ENCODE measurements at places on chromosomes 11 and 22.

DNA sequence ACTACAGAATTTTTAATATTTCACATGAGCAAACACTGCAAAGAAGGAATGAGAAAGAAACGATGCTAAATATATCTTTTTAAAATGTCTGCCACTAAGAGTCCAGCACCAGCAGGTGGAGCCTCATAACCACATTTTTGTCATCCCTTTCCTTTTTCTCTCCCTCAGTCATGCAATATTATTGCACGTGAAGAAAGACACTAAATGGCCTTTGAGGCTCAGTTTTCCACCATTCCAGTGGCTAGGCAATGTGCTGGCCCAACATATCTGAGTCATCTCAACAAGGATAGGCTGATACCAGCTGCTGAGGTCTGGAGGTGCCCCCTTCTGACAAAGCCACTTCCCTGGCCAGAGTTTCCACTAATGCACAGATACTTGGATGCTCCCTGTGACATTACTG, 1.8 kb downstream of the ALKBH8 start:
- DNase-seq = peak; percentile 83

DNA sequence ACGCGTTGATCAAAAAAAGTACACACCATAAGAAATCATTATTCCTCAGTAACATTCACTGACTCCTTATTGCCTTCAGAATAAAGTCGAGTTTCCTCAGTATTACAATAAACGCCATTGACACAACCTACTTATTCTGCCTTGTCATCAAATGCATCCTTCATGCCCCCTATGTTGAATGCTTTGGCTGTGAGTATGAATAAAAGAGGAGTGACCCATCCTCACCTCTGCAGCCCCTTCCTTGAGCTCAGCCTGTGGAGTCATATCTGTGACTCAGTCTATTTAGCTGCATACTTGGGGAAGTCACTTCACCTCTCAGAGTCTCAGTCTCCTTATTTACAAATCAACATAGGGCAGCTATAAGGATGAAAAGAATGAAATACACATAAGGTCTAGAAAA, 65.1 kb downstream of the USP35 start:
- DNase-seq = no peak

- no peak for DNase-seq
Measured at GRCh38 chr11:117830072-117830471, 5.5 kb upstream of the FXYD2 start.

DNA sequence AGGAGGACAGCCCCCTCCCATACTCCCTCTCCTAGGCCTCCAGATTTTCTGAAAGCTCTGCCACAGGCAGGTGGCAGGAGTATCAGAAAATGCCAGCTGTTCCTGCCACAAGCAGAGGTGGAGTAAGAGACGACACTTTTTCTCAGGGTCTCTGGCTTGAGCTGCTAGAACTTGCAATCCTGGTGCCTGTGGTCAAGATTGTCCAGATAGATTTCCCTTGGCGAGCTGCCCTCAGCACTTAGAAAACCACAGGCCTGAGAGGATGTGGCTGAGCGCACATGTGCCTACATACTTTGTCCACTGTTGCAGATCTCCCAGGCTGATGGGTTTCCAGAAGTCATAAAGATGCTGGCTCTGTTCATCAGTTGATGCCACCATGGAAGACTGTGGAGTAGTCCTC, 65.7 kb upstream of the NAV2 start:
- peak; percentile 93 for DNase-seq

- no peak for DNase-seq
Measured at GRCh38 chr22:19749876-19750275, 10.7 kb upstream of the TBX1 start.

- DNase-seq = peak; percentile 11
Measured at GRCh38 chr11:12330485-12331231, 46.7 kb upstream of the PARVA start.

GRCh38 chr22:27867085-27867952, 51.7 kb downstream of the PITPNB start:
- peak; percentile 45 for DNase-seq

GRCh38 chr22:33028234-33028633, 29.9 kb downstream of the SYN3 start:
- DNase-seq = no peak

Measured in mesenchymal stem cell (in vitro differentiated cells and primary cell).